ENCODE measurements at places on chromosomes 2 and 18.

DNA sequence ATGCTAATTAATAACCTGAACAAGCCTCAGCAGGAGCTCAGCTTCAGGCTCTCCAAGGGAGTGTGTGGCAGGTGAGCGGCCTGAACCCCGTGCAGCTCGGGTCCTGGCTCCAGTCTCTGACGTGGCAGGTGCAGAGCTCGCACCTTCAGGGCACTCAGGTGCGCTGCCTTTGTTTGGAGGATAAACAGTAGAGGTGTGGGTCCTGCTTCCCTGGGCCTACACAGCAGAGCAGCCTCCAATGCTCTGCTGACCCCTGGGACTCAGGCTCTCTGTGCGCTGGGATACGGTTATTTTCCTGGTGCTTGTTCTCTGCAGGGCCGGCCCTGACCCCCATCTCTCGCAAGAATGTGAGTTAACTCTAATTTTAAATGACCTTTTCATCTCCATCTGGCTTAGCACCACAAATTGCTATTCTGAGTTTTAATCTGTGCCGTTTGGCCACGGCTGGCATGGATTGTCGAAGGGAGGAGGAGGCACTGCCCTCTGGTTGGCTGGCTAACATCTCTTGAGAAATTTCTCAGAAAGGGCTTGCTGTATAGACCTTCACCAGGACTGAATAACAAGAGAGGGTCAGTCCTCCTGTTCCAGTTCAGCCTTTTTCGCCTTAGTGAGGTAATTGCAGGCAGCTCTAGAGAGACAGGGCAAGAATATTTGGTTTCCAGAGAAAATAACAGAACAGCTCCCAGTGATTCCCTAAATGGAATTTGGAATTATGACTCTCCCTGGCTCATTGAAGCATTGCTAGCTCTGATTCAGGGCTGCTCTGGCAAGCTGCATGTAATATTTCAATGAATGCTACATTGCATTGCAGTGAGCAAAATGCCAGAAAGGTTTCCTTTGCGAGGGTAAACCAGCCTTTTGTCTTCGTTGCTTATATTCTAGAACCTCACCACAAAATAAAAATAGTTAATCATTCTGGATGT is 161.8 kb downstream of the DCDC2C start:
- no peak for DNase-seq

DNA sequence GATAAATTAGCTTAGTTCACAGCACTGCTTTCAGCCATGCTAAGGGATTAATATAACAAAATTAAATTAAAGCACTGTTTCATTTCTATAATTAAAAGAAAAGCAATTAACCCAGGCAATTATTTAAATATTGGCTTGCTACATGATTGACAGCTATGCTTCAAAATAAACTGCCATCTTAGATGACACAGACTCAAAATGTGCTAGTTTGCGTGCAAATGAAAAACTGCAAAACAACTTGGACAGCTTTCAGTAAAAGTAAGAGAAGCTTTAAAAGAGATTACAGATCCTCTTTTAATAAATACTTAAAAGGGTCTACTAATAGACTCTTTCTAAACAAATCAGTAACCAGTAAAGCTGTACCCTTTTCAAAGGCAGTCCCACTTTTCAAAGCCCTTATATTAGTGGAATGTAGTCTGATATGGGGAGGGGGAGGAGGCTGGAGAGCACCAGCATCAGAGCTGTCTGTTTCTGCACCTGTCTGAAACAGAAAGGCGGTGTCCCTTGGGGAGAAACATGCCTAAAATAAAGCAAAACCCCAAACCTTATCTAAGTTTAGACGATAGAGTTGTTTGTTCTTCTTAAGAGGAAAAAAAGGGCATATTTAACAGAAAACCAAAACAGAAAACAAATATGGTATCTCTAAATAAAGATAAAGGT is 20.8 kb downstream of the EIF2AK3 start:
- no peak for DNase-seq

GRCh38 chr2:151937966-151938365 is 109.7 kb upstream of the ARL5A start:
- no peak for DNase-seq

GRCh38 chr2:63537306-63537705 is 51.0 kb downstream of the WDPCP start:
- DNase-seq, result no peak

GRCh38 chr18:65477455-65477854 is 273.4 kb upstream of the CDH7 start:
- DNase-seq, result no peak
